ENCODE measurements at places on chromosomes 3 and 15.
A peak's percentile ranks its signal among the peaks of the same experiment; 100 is the strongest.

GRCh38 chr3:3276630-3277029 lies 97.1 kb upstream of the CRBN start:
- DNase-seq, result no peak

DNA sequence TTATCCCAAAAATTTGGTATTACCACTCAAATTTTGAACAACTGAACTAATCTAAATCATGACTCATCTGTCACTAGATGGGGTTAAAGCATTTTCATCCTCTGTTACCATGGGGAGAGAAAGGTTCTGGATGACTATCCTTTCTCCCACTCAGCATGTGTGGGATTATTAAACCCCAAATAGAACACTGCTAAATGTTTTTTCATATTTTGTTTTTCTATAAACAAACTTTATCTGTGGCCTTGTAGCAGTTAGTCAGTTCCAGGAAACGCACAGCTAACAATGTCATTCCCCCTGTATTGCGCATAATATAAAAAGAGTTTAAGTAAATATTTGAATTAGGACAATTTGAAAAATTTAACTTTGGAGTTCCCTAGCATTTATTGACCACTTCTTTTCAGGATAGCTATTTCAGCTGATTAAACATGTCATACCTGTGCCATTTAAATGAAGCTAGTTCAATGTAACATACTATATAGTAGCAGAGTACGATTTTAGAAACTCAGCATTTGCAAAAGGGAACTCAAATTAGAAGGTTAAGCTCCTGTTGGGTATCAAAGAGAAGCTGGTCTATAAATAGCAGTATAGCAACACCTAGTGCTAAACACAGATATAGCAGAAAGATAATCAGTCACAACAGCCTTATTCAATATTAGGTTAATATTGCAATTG lies 9.2 kb upstream of the TMEM212 start:
- peak; percentile 45 for DNase-seq

DNA sequence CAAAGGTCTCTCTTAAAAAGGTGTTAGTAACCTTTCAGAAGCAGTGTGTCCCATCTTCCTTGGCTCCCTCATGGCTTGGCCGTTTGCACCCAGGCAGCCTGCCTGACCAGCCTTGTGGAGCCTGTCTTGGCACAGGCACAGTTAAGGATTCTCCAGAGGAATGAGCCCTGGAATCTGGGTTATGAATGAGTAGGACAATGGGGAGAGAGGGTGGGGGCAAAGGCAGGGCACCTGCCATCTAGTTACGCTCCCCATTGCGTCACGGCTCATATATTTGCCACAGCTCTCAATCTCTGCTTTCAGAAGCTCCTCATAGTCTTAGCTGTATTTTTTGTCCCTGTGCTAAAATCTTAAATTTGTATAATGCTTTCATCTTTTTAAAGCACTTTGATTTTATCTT lies 50.6 kb downstream of the WDR76 start:
- no peak for DNase-seq

- no peak for DNase-seq
Observed at GRCh38 chr15:86481720-86482119, 402.0 kb downstream of the AGBL1 start.

GRCh38 chr3:179463319-179463718 lies 12.0 kb upstream of the GNB4 start:
- DNase-seq, result no peak

- no peak for DNase-seq
Observed at GRCh38 chr15:98677345-98678059, 29.2 kb downstream of the IGF1R start.

Measured in Caki2 (cell line).